A673 (cell line): ENCODE measurements at places on chromosomes 7 and 10. TPM values are rescaled to one million over a fixed set of nuclear protein-coding genes. Genes with fewer than 3 reads are reported as not detected.

DNA sequence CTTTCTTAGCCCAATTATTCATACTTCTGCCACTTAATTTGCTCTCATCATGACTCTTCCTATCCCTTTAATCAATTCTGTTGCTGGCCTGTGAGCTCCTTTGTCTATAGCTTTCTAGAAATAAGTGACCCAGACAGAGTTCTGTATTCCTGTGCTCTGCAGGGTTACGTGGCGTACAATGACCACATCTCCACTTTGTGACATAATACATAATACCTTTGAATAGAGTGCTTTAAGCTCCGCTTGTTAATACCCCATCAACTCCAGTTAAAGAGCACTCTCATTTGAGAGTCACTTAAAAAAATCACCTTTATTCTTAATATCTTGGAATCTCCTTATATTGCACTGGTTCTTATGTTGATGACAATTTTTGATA is 619.0 kb downstream of the PARD3 start:
- H3K27me3 ChIP-seq, result no peaks in the 10 kb centered on the region
- peaks cover 35% of the 10 kb centered on the region for H3K4me1 ChIP-seq
- no peak overlapping the region for H3K27ac ChIP-seq
- no peak overlapping the region for H3K4me3 ChIP-seq
- no peaks in the 10 kb centered on the region for H3K36me3 ChIP-seq
- DNase-seq, result no peak

GRCh38 chr10:4663162-4663992 is 162.6 kb upstream of the AKR1E2 start:
- H3K4me1 ChIP-seq, result peaks cover 16% of the 10 kb centered on the region
- H3K4me3 ChIP-seq, result no peak overlapping the region
- peak; percentile 95 for DNase-seq
- H3K27ac ChIP-seq, result peak overlapping the region; percentile 66
- H3K36me3 ChIP-seq, result no peaks in the 10 kb centered on the region

- peak; percentile 24 for DNase-seq
- H3K27ac ChIP-seq, result no peak overlapping the region
- H3K4me1 ChIP-seq, result peaks cover 9% of the 10 kb centered on the region
- no peaks in the 10 kb centered on the region for H3K27me3 ChIP-seq
- no peak overlapping the region for H3K4me3 ChIP-seq
- no peaks in the 10 kb centered on the region for H3K36me3 ChIP-seq
Observed at GRCh38 chr7:135385209-135385608, 124.7 kb downstream of the CNOT4 start.

- peak within 1 kb of the TSS; percentile 95 for H3K4me3 ChIP-seq
- H3K27ac ChIP-seq, result peak within 1 kb of the TSS; percentile 81
- H3K4me1 ChIP-seq, result peaks cover 6% of the 10 kb centered on the region
- H3K36me3 ChIP-seq, result peaks cover 16% of the 10 kb centered on the region
- DNase-seq, result peak; percentile 66
Observed at GRCh38 chr10:3067118-3067858, at the start of gene PFKP. Gene PFKP, plus strand, starts transcription at chr10:3067548. Its CDS starts 48 bp downstream, at chr10:3067596.

DNA sequence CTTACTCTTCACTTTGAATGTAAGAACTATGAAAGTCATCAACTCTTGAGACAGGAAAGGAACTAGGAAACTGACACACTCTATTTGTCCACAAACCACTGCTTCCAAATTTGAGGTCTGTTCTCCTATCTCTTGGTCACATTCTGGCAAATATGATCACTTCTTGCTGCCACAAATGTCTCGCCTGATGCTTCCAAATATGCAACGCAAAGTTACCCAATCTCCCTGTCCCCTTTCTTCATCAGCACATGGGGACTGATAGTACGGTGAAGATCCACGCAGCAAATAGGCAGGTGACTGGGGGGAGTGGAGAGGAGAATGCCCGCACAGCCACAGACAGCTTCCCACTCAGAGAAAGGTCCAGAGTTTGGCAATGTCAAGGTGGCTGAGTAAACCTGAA is 92.6 kb upstream of the TCF7L2 start:
- no peaks in the 10 kb centered on the region for H3K4me1 ChIP-seq
- H3K36me3 ChIP-seq, result no peaks in the 10 kb centered on the region
- no peak overlapping the region for H3K4me3 ChIP-seq
- H3K27me3 ChIP-seq, result no peaks in the 10 kb centered on the region

DNA sequence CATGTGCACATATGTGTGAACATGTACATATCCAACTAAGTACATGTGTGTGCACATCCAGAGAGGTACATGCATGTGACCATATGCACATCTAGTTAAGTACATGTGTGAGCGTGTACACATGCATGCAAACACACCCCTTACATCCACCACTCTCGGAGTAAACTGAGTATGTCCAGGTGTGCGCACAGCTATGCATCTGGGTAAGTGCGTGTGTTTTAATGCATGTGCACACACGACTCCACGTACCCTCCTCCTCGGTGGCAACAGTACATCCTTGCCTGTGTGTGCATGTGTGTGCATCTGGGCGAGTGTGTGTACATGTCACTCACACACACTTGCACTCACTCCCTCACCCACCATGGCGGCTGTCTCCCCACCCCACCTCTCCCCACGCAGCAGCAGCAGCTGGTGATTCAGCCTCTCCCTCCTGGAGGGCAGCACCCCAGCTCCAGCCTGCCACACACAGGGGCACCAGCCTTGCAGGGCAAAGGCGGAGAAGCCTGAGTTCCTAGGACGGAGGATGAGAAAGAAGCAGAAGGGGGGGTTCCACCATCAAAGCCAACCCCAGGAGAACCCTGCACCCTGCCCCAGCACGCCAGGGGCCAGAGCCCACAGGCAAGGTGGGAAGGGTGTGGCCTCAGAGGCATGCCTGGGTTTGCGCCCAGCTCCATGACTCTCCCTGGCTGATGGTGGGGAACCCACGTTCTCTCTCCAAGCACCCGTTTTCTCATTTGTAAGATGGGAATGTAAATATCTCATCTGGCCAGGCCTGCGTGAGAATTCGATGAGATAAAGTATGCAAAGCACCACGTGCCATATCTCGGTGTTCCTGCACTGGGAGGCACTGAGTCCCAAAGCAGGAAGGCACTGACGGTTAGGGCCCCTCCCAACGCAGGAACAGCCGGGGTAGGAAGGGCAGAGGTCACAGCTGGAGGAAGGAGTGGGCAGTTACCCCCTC is 27.7 kb upstream of the DNAAF5 start:
- no peaks in the 10 kb centered on the region for H3K4me1 ChIP-seq
- H3K27me3 ChIP-seq, result no peaks in the 10 kb centered on the region

- H3K27ac ChIP-seq, result no peak overlapping the region
- no peaks in the 10 kb centered on the region for H3K36me3 ChIP-seq
- H3K4me1 ChIP-seq, result peaks cover 22% of the 10 kb centered on the region
- H3K27me3 ChIP-seq, result no peaks in the 10 kb centered on the region
- DNase-seq, result no peak
Observed at GRCh38 chr7:2128601-2129322, 104.0 kb downstream of the MAD1L1 start.

DNA sequence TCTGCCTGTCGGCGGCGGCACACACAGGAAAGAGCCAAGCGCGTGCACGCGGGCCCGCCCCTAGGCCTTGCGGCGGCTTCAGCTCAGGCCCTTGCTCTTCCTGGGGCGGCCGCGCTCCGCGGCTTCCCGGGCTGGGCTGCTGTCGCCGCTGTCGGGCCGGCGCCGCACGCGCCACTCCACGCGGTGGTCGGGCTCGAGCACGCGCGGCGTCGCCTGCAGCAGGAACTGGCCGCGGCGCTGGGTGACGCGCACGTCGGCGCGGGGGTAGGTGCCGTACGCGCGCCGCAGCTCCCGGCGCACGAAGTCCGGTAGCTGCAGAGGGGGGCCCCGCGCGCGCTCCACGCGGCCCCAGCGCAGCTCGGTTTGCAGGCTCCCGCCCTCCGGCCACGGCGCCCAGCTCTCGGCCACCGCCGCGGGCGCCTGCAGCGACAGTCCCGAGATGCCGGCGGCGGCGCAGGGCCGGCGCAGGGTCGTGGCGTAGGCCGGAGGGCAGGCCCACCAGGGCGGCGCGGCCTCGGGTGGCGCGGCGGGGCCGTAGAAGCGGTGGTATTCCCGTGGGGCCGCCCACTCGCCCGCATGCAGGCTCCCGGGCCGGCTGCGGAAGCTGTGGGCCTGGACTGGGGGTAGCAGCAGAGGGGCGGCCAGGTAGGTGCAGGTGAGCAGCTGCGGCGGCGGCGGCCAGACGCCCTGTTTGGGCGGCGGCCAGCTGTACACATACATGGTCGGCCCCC is 804 bp downstream of the C10orf95 start:
- peak; percentile 93 for DNase-seq
- peak overlapping the region; percentile 89 for H3K4me3 ChIP-seq
- peaks cover 6% of the 10 kb centered on the region for H3K4me1 ChIP-seq
- H3K36me3 ChIP-seq, result peaks cover 12% of the 10 kb centered on the region

GRCh38 chr7:73707045-73707631 is 12.3 kb downstream of the STX1A start:
- H3K36me3 ChIP-seq, result peaks cover 16% of the 10 kb centered on the region
- DNase-seq, result peak; percentile 97
- no peak overlapping the region for H3K4me3 ChIP-seq
- peaks cover 73% of the 10 kb centered on the region for H3K4me1 ChIP-seq
- peak overlapping the region; percentile 97 for H3K27ac ChIP-seq

DNA sequence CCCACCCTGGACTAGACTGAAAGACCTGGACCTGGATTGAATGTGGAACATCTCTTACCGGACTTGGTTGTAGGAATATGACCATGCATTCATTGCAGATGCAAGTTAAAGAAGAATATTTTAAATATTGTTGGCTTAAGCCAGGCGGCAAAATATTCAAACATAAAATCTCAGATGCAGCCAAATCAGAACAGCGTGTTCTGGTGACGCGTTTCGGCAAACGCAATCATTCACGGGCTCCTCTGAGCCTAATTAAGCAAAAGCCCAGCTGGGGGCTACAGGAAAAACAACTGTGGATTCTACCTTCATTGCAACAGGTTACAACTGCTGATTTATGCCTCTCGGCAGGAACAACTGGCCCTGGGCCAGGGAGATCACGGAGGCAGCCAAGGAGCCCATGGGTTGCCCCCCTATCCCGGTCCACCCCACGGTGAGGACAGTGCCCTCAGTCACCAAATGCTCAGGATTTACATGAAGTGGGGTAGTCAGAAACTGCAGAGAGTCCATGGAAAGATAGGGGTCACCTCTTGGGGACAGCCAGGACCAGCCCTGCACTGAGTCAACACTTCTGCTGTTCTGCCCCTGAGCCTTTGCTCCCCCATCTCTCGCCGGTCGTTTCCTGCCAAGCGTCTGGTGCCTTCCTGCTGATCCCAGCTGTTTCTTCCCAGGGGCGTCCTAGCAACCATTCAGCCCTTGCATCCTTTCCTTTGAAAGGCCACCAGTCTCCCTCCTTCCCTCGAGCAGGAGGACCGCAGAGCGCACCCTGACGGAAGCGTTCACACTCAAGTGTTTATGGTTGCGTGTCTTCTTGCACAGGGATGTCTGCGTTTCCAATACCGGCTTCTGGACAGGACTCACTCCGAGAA is 64.4 kb upstream of the SFMBT2 start:
- peaks cover 22% of the 10 kb centered on the region for H3K27me3 ChIP-seq
- no peak overlapping the region for H3K27ac ChIP-seq
- H3K36me3 ChIP-seq, result no peaks in the 10 kb centered on the region
- no peak overlapping the region for H3K4me3 ChIP-seq

GRCh38 chr7:101094791-101095375 is 9.6 kb downstream of the TRIM56 start:
- no peaks in the 10 kb centered on the region for H3K36me3 ChIP-seq
- no peak overlapping the region for H3K4me3 ChIP-seq
- peaks cover 1% of the 10 kb centered on the region for H3K4me1 ChIP-seq
- peak; percentile 66 for DNase-seq
- H3K27ac ChIP-seq, result no peak overlapping the region
- no peaks in the 10 kb centered on the region for H3K27me3 ChIP-seq

GRCh38 chr10:121240011-121240410 is 358.2 kb downstream of the FGFR2 start:
- no peak overlapping the region for H3K4me3 ChIP-seq
- no peak for DNase-seq
- no peaks in the 10 kb centered on the region for H3K27me3 ChIP-seq
- no peaks in the 10 kb centered on the region for H3K36me3 ChIP-seq

The EBF3 gene
- 52.2 and 56.2 TPM in 2 replicates for total RNA-seq

The CALHM1 gene
- total RNA-seq, result not detected in 2 replicates

The NEUROD6 gene
- total RNA-seq, result not detected in 2 replicates

The HMX2 gene
- not detected in 2 replicates for total RNA-seq

The SFTPA2 gene
- not detected in 2 replicates for total RNA-seq
